GM12865 (cell line): ENCODE measurements at places on chromosomes 16 and 17.
A peak's percentile ranks its signal among the peaks of the same experiment; 100 is the strongest.

- DNase-seq: no peak
Measured at GRCh38 chr16:58365623-58366022, 26.6 kb upstream of the GINS3 start.

- DNase-seq: no peak
Measured at GRCh38 chr17:39738983-39739884, 1.5 kb downstream of the GRB7 start.

DNA sequence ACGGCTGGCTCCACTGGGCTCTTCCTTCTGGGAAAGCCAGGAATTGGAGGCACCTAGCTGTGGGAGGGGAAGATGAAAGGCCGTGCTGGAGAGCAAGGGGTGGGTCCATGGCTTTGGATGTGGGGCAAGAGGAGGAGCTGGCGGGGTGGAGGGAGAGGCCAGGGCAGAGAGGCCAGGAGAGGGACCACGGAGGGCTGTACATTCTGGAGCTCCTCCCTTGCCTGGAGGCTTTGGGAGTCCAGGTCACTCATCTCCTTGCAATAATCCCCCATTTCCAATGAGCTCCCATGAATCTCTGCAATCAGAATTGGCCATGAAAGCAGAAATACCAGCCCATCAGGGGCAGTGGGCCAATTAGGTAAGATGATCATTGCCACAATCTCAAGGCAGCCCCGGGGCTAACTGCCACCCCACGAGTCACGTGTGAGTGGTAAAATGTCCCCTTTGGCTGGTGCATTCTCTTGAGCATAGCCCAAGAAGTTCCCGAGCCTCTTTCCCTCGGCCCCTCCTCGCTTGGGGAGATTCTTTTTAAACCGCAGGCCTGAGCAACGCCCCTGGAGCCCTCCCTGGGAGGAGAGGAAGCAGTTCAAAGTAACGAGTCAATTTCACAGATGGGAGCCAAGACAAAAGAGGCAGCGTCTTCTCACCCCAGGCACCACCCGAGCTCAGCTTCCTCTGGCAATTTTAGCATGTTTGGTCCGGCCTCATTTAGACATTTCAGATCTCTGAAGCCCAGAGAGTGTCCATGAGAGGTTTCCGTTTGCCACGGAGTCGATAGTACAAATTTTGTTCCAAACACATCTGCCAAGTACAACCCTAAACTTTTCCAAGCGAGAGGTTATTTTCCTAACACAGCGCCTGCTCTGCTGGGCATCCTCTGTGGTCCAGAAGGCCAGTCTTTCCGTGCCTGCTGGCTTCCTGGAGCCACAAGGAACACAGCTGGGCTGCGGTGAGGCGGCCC, 13.4 kb downstream of the RTN4RL1 start:
- no peak for DNase-seq

- DNase-seq: peak; percentile 48
Measured at GRCh38 chr17:79874329-79874981, 35.2 kb upstream of the CBX4 start.
